Activated T-helper 17 cell treated with anti-CD3 and anti-CD28 coated beads, Interleukin-2, amount 50 U/mL, for 72 hours (primary cell): ENCODE measurements at places on chromosomes 16 and 17.
A peak's percentile ranks its signal among the peaks of the same experiment; 100 is the strongest.

DNA sequence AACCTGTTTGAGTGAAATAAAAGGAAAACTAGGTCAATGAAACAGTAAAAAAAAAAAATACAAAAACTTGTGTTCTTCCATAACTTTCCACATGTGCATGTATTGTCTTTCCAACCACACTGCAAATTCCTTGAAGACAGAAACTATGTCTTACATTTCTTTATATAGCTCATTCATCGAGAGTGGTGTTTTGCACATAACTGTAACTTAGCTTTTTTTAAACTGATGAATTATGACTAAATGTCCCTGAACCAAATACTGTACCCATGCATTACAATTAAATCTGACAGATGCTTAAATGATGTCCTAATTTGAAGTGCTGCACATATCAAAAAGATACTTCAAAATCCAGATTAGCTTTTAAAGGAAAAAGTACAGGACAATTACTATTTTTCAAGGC is 50.1 kb downstream of the BRIP1 start:
- ATAC-seq, result no peak

GRCh38 chr16:83917152-83918120 is 18.5 kb downstream of the MLYCD start:
- no peak for ATAC-seq

GRCh38 chr17:4565209-4566141 is 5.1 kb upstream of the GGT6 start:
- peak; percentile 45 for ATAC-seq

GRCh38 chr17:72294487-72294893 is 173.7 kb downstream of the SOX9 start:
- ATAC-seq, result no peak

GRCh38 chr16:26196310-26196709 is 504.6 kb downstream of the HS3ST4 start:
- no peak for ATAC-seq

DNA sequence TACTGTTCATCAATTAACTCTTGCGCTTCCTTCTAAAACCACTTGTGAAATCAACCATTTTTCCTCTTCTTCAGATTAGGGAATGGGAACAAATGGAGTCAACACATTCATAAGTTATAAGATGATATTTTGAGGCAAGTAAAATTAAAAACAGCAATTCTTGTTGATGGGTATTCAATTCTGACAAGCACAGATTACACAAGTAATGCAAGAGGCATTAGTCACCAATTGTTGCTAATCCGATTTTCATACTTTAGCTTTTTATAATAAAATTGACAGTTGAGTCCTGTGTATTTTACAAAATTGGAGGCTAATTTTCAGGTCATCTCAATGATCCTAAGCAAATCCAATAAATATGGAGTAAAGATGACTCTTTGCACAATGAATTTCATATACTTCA is 918.4 kb upstream of the SOX9 start:
- ATAC-seq, result no peak

- no peak for ATAC-seq
These were observed 17.2 kb downstream of the ST3GAL2 start for GRCh38 chr16:70421473-70422311.

DNA sequence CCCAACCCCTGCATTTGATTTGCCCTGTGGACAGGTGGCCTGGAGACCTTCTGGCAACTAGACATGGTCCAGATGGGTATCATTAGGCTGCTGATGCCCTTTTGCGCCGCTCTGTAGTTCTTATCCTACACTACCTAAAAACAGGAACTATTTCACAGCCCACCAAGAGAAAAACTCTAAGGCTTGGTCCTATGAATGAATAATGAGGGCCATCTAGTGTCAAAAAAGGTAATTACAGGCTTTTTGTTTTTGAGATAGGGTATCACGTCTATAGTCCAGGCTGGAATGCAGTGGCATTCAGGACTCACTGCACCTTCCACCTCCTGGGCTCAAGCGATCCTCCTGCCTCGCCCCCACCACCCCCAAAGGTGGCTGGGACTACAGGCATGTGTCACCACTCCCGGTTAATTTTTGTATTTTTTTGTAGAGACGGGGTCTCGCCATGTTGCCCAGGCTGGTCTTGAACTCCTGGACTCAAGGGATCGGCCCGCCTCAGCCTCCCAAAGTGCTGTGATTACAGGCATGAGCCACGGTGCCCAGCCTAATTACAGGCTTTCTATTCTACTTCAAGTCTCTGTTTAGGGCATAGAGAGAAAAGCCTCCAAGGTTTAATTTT is 20.9 kb downstream of the COIL start:
- ATAC-seq, result peak; percentile 43

DNA sequence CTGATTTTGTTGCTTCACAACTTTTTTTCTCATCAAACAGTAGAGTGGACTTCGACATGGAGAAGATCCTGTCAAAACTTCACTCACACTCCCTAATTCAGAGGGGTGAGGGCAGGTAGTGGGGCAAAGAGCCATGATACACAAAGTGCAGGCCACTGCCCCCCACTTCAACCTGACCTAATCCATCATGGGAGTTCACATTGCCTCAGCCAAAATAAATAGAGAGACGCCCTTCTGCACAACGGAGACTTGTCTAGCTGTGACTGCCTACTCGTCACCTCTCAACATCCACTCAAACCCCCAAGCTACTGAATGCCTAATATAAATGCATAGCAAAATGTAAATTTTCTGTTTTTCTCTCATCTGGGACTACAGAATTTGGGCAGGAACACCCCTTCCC is 213.2 kb downstream of the PMP22 start:
- ATAC-seq, result no peak

- no peak for ATAC-seq
These were observed 926 bp downstream of the MYH10 start for GRCh38 chr17:8629371-8630226.

DNA sequence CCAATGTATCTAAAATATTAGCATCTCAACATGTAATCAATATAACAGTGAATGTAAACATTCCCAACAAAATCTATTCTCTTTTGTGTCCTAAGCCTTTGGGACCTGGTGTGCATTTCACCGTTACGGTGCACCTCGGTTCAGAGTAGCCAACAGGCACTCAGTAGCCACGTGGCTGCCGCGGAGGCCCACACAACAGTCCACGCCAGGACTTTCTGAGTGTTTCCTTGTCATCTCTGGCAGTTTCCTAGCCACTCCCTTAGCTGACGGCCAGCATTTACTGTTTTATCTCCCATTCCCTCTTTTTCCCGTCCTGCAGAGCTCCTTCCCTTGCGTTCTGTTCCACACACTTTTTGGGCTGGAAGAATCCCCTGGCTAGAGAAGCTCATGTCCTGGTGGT is 36.3 kb downstream of the VAC14 start:
- no peak for ATAC-seq

GRCh38 chr16:28171816-28172215 is 39.9 kb downstream of the XPO6 start:
- no peak for ATAC-seq

DNA sequence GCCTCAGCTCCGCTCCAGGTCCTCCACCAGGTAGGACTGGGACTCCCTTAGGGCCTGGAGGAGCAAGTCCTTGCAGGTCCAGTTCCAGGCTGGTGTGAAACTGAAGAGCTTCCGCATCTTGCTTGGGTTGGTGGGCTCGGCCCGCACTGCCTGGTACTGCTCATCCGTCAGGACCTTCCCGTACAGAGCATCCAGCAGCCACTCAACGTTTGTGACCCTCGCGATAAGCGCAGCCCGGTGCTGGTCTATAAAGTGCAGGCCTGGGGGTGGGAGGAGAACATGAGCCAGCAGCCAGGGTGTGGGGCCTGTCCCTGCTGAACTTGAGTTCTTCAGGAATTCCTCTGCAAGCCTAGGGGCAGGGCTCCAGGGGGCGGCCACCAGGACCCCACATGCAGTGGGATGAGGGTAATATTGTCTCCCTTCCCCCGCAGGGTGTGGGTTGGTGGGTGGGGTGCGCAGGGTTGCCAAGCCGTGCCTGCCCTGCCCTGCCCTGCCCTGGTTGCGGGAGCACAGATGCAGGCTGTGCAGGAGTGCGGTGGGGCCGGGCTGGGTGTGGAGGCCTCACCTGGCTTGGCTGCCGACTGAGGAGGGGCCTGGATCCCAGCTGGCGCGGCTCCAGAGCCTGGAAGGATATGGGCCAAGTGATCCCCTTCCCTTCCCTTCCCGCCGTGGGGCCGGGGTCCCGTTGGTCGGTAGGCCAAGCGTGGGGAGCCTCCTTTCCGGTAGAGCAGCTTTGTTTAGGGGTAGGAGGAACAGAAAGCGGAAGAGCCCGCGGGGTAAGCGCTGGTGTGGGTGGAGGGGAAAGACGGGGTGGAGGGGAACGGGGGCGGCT is 762 bp downstream of the PYCARD start:
- ATAC-seq, result peak; percentile 57

- peak; percentile 85 for ATAC-seq
These were observed 128.1 kb downstream of the RGS9 start for GRCh38 chr17:65265276-65265675.

GRCh38 chr17:48293319-48294019 is 136.5 kb downstream of the SKAP1 start:
- no peak for ATAC-seq

DNA sequence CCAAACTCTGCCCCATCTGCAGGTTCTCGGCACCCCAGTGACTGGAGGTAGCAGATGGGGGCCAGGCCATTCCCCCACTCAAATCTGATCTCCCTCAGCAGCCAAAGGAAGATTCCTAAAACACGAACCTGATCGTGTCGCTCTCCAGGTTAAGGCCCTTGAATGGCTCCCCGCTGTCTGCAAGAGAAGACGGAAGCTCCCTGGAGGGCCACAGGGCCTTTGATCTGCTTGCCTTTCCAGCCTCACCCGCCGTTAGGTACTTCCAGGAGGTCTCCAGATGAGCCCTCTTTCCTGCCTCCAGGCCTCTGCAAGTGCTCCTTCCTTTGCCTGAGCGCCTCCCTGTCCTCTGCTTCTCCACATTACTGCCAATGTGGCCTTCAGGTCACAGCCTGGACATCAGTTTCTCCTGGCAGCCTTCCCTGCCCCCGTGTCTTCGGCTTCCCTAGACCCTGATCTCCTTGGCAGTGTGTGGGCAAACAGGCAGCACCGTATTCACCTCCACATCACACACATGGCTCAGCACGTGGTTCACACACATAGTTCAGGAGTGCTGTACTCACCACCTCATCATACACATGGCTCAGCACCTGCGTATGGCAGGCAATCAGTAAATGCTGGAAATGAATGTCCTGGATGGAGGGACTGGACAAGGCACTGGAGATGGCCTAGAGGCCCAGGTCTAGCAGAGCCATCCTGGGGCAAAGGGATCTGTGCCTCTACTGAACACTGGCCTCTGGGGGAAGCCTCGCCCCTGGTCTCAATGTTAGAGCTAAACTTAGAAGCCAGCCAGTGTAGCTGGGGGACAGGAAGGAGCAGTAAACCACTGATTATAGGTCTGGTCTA is 26.4 kb upstream of the MRPS23 start:
- no peak for ATAC-seq

- no peak for ATAC-seq
These were observed 142.3 kb upstream of the ZFHX3 start for GRCh38 chr16:73190256-73190655.

- ATAC-seq, result no peak
These were observed 31.1 kb downstream of the KLHDC4 start for GRCh38 chr16:87734644-87735043.

DNA sequence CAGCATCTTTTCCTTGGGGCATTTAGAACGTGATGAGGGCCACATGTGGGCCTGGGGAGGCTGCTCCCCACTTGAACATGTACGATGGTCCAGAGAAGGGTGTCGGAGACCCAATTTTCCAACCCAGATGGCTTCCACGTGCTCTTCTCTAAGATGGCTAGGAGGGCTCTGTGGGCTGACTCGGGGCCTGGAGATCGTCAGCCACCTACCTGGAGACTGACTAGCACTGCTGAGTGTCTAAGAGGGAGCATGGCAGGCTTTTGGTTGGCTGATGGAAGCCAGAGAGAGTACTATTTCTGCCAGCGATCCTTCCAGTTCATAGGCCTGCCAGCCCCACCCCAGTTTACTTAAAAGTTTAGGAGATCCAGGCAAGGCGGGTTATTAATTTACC is 60.2 kb upstream of the CLEC18A start:
- no peak for ATAC-seq

- ATAC-seq, result no peak
These were observed 130.3 kb downstream of the ZNF423 start for GRCh38 chr16:49725651-49726050.

- ATAC-seq, result peak; percentile 91
These were observed 43.5 kb downstream of the ST3GAL2 start for GRCh38 chr16:70395345-70395901.

DNA sequence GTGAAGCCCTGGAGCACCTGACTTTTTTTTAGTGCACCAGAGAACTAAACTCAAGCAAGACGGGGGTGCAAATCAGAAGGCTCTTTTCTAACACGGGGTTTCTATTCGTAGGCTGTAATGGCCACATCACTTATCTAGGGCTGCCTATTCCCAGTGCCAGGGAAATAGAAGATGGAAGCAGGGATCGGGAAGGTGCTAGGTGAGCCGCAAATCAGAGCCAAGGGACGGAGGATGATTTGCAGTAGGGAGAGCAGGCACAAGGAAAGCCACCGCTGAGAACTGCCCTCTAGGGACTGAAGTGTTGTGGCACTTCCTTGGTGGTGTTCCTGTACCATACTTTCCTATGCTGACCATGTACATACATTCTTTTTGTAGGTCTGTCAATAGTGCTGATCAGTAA is 7.8 kb upstream of the SLC46A1 start:
- ATAC-seq, result no peak

DNA sequence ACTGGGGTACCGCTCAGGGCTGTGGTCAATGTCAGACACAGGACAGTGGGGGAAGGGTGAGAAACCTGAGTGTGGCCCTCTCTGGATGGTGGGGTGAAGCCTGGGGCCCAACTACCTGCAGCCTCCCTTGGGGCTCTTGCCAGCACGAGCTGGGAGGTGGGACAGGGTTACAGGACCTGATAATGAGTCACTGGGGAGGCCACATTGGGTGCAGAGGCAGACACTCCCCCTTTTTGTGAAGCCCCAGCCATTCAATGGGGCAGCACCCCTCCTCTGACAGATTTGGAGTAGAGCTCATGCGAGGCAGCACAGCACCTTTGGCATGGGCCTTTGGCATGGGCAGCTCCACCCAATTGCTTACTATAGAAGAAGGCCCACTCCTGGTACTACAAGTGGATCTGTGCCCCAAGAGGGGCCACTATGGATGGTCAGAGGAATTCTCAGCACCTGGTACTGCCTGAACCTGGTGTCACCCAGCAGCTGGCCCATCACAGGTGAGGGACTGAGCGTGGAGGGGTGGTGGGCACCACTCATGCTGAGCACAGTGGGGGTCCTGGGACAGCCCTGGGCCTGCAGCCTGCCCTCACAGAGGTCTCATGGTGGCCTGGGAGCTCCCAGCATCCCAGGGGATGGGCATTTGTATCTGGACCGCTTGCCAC is 45.2 kb upstream of the SMPD3 start:
- ATAC-seq, result no peak

- peak; percentile 82 for ATAC-seq
These were observed 141.0 kb upstream of the KCNJ18 start for GRCh38 chr17:21551081-21551881.

DNA sequence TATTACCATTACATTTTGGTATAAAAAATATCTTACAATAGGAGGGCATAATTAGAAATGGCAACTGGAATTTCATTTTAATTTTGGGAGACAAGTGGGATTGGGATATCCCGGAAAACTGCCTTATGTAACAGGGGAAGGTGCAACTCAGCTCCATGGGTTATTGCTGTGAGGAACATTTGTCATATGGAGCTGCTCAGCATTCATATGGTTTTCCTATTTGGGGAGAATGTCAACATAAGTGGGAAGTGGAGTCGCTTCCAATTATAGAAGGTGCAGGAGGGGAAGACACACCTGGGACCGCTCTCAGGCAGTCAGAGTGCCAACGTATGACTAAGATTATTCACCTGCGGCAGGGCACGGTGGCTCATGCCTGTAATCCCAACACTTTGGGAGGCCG is 10.7 kb downstream of the ODF4 start:
- no peak for ATAC-seq

GRCh38 chr16:87117936-87118335 is 199.3 kb downstream of the C16orf95 start:
- ATAC-seq, result no peak
